ENCODE measurements at places on chromosomes 12 and 14.

DNA sequence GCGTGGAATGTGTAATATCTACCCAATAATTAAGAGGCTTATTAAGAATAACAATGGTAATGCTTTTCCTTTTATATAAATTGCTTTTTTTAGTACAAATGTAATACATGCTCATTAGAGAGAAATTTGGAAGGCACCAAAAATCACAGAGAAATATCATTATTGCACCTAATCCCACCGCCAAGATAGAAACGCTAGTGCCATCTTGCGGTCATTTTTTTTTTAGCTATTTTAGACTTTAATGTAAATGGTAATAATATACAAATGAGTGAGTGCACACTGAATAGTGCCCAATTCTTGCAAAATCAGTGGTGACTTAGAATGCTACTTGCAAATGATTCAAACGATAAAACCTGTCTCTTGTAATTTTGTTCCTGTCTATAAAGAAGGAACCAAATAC is 576.8 kb upstream of the TMEM132C start:
- no peak for DNase-seq

- no peak for DNase-seq
These were observed 260.5 kb upstream of the ATP2B1 start for GRCh38 chr12:89969093-89969492.

DNA sequence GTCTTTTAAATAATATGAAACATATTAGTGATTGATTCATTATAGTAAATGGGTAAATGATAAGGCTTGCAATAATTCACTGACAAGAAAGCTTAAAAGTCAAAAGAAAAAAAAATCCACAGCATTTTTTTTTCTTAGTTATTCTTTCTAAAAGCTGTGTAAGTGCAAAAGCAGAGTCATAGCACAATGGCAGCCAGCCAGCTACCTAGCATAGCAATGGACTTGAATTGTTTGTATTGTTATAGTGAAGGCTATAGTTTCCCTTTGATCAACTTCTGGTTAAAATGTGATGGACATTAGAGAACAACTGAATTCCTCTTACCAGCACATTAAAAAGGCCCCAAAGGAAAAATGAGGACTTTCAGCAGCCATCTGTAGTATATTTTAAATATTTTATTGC is 232.1 kb downstream of the NAV3 start:
- DNase-seq: no peak

DNA sequence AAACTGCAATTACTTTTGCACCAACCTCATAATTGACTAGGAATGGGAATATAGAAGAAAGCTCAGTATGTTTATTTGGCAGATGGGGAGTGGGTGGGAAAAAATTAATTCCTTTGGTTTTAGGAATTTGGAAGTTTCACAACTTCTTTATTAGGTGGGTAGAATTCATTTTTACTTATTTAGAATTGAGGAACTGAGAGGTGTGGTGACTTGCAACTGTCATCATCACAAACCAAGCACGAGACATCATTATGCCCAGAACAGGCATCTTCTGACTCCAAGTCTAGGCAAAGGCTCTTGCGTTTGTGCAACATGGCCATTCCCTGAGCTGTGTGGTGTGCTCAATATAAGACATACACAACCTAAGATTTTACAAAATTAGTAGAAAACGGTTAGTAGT is 380.0 kb downstream of the ATP23 start:
- DNase-seq: no peak

- DNase-seq: no peak
These were observed 209.6 kb downstream of the MED13L start for GRCh38 chr12:116067892-116068291.

GRCh38 chr12:96210376-96211055 is 16.3 kb downstream of the ELK3 start:
- no peak for DNase-seq

DNA sequence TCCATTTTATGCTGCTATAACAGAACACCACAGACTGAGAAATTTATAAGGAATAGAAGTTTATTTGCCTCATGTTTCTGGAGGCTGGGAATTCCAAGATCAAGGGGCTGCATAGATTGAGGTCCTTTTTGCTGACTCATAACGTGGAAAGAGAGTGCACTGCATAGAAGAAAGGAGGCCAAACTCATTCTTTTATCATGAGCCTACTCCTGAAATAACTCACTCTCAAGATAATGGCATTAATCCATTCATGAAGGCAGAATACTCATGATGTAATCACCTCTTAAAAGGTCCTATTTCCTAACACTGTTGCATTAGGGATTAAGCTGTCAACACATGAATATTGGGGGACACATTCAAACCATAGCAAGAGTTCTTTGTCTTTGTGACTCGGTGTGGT is 60.0 kb upstream of the FBXO33 start:
- DNase-seq: no peak

DNA sequence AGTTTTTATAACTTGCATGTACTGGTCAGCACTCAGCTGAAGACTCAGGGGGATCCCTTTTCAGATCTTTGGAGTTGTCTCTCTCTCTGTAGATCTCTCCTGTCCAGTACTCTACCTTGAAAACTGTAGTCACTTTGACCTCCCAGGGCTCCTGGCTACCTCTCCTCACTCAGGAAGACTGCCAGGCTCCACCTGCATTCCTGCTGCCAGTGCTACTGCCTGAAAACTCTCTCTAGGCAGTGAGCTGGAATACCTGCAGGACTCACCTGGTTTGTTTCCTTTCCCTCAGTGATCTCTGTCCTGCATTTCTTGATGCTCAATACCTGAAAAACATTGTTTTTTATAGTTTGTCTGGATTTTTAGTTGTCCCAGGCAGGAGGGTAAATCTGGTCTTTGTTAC is 87.4 kb downstream of the PRIMA1 start:
- no peak for DNase-seq

DNA sequence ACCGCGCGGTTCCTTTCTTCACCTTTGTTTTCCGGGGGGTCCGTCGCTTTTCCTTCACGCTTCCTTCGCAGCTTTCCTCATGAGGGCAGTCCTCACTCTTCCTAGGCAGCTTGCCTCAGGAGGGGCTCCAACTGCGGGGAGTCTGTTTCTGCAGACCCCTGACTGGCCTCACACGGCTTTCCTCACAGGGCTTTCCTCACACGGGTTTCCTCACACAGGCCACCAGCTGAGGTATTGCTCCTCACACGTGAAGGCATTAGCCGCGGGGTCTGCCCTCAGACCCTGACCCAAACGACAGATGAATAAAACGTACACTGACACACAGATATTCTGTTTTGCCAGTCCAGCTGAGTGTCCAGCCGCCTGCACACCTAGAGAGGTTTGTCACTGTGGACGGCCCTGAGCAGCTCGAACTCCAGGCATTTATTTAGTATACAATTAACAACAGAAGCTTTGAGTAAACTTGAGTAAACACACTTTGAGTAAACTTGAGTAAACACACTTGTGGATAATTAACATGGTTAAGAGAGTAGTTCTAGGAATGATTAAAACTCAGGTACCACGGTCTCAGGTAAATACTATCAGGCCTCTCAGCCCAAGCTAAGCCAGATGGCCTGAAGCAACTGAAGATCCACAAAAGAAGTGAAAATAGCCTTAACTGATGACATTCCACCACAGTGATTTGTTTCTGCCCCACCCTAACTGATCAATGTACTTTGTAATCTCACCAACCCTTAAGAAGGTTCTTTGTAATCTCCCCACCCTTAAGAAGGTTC is 16.1 kb upstream of the LYZ start:
- no peak for DNase-seq

DNA sequence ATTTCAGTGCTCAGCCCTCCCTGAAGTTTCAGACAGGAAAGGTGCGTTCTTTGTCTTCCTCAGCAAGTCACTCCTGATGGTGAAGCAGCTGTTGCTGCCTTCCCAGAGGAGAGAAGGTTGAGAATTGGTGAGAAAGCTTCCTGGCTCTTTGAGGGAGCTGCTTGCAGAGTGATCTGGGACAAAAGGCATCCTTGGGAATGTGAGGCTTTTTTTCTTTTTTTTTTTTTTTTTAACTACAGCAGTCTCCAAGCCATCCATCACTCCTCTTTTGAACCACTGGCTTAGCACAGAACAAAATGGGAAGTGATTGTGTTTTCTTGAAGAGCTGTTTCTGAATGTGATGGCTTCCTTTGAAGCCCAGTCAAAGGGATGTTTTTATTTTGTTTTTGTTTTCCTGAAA is 120.4 kb upstream of the LRIG3 start:
- DNase-seq: no peak

- DNase-seq: peak; percentile 32
These were observed at the start of gene ZBTB42 for GRCh38 chr14:104800771-104801519. ZBTB42 (plus strand) TSS chr14:104801101; CDS start chr14:104801198, 97 bp downstream.

GRCh38 chr12:68686262-68686594 is 550 bp upstream of the NUP107 start:
- no peak for DNase-seq

GRCh38 chr12:21911832-21912231 is 29.4 kb downstream of the ABCC9 start:
- no peak for DNase-seq

DNA sequence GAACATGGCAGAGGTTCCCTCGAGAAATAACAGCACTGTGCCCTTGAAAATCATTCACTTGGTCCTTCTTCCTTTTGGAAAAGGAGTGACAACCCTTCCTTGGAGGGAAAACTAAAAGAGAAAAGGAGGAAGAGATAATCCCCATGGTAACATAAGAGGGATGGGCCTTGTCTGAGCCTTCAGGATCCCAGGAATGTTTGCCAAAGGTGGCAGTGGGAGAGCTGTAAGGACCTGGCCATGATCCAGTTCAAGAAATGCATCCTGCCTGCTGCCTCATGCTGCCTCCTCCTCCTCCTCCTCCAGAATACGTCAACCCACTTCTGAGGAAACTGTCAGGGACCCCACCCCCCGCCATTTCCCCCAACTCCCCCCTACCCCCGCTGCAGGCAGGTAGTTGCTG is 118.8 kb downstream of the KCNK10 start:
- DNase-seq: no peak

GRCh38 chr14:75366963-75367362 is 60.9 kb upstream of the JDP2 start:
- no peak for DNase-seq

DNA sequence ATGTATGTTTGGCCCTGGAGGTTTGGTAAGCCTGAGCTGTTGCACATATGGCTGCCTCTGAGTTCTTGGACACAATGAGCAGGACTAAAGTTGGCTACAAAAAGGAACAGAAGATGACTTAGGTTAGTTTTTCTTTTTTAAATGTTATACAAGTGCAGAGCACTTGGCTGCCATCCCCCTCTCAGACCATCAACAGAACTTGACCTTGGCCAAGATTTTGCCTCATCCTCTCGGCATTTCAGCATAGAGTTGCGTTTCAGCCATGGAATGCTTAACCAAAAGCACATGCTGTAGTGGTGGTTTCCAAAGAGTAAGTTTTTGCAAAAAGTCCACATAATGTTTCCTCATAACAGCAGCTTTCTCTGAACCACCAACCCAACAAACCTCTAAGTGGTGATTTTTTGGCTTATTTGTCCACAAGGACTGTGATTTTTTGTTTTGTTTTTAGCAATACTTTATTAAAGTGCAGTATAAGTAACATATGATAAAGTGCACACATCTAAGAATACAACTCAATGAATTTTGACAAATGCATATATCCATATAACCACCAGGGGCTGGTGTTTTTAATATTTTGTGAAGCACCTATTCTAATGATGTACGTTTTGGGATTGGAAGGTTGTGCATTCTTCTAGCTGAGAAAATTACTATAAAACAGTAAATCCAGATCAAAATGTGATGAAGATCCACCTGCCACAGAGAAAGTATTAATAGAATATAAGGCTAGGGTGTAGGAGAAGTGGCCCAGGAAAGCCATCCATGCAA is 12.1 kb upstream of the GALNT16 start:
- DNase-seq: no peak

DNA sequence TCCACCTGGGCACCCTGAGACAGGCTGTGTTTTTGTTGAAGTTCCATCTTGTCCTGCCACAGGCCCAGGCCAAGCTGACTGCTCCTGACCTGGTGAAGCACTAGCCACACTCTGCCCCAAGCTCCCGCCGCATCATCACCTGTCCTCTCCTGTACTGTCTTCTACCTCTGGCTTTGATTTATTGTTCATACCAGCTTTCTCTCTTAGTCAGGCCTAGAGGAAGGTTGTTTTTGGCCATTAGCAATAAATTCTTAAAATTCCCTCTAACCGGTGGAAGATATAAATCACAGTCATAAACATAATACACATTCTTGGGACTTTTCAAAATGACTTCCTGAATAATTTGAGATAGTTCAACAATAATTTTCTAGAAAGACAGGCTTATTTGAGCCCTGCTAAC is 169.4 kb downstream of the DAD1 start:
- DNase-seq: no peak

DNA sequence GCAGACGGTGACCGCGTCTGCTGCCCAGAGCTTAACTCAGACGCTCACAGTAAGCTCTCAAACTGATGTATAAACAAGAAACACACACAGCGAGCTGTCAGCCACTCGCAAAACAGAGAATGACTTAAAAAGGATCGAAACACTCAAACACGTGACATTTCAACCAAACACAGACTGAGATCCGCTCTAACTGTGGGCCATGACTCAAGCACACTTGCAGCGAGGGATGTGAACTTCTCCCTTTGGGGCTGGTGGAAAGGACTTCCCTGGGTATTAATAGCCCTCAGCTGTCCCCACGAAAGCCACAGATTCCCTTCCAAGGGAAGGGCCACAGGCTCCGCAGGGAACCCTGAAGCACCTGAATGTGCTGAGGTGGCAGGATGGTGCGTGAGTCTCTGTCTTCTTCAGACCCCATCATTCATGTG is 29.1 kb downstream of the CCDC88C start:
- DNase-seq: no peak

GRCh38 chr14:104224131-104224505 is 85.7 kb downstream of the KIF26A start:
- DNase-seq: no peak

DNA sequence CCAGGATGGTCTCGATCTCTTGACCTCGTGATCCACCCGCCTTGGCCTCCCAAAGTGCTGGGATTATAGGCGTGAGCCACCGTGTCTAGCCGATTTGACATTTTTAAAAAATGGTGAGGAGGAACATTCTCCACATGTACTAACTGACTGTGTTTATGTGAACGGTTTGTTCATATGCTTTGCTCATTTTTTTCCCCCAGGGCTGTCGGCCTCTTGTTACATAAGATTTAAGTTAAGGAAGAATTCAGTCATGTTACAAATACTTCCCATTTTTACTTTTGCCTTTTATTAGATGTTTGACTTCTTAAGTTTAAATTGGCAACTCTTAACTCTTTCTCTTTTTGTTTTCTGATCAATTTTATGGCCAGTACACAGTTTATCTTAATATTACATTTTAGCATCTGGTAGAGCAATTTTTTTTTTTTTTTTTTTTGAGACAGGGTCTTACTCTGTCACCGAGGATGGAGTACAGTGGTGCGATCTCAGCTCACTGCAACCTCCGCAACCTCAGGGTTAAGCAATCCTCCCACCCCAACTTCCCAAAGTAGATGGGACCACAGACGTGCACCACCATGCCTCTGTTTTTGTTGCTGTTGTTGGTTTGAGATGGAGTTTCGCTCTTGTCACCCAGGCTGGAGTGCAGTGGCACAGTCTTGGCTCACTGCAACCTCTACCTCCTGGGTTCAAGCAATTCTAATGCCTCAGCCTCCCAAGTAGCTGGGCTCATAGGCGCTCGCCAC is 9.6 kb downstream of the GNS start:
- DNase-seq: no peak

- no peak for DNase-seq
These were observed 264.0 kb upstream of the HMGA2 start for GRCh38 chr12:65560286-65560685.

- DNase-seq: no peak
These were observed 1.4 kb upstream of the PWP1 start for GRCh38 chr12:107684029-107684795.

All from NCI-H2029 (cell line).